Muscle of back (tissue), 13 donors: ENCODE measurements at places on chromosomes 4 and X.

GRCh38 chr4:60042941-60043340, 1157.2 kb upstream of the ADGRL3 start:
- no peak for DNase-seq

- no peak for DNase-seq
Measured at GRCh38 chr4:1226144-1226481, 22.8 kb downstream of the CTBP1 start.

DNA sequence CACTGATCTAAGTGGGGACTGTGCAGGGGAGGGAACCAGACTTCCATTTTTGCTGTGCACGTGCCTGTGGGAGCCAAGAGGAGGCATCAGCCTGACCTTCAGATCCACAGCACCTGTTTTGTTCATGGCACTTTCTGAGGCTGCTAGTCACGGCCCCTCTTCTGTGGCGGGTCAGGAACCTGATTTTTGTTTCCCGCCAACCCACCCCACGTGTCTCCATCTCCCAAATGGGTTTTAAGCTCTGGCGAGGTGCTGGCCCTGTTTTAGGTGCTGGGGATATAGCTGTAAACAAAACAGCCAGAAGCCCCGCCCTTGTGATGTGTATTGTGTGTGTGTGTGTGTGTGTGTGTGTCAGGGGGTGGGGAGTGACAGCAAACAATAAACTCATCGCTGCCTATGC, 60.4 kb upstream of the GRPEL1 start:
- DNase-seq, result no peak

DNA sequence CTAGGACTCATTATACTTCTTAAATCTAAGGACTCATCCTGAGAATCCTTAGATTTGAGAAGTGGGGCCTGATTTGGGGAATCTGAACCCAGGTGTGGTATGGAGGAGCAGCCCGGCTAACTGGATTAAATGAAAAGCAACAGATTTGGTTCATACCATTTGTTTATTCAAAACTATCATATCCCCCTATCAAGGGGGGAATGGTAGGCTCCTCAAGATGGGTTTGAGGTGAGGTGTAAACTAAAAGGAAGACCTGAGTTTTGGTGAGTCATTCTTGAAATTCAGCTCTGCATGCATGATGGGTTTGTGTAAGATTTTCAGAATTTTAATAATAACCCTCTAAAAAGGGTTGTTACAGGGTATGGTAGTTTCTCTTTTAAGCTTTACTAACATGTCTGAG, 53.4 kb downstream of the CASP6 start:
- no peak for DNase-seq

GRCh38 chr4:83128240-83128929, 13.9 kb upstream of the PLAC8 start:
- peak; percentile 56 for DNase-seq

DNA sequence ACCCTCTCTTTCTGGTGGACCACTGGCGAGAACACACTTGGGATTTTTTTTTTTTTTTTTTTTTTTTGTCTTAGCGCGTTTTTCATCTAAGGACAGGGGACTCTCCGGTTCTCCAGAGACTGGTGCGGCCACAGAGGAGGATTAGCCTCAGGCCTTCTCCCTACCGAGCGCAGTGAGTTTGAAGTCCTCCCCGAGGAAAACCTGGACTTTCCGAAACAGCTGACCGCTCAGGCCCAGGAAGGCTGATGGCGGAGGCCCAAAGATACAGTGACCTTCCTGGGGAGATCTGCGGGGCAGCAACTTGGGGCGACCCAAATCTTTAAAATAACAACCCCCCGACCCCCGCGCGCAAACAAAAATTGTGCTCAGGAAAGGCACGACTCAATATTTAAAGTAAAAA, 9.2 kb downstream of the NKX3-2 start:
- DNase-seq, result no peak

- DNase-seq, result no peak
Measured at GRCh38 chr4:168831585-168831918, 178.5 kb downstream of the CBR4 start.

GRCh38 chr4:78145622-78146021, 88.5 kb downstream of the FRAS1 start:
- no peak for DNase-seq

DNA sequence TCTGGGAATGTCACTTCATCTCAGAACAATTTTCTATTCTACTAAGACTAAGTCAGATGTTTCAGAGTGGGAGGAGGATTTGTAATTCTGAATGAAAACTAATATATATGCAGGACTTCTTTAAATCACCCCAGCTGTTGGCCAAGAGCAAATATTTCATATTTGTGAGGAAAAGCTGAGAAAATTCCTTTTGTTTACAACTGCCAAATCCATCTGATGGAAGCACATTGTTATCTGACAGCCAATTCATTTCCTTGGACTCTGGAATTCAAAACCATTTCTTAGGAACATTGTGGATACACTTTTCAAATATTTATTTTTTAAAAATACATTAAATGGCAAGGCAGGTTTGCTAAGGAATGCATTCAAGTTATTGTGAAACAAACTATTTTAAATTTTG, 8.0 kb downstream of the SLIT2 start:
- no peak for DNase-seq

DNA sequence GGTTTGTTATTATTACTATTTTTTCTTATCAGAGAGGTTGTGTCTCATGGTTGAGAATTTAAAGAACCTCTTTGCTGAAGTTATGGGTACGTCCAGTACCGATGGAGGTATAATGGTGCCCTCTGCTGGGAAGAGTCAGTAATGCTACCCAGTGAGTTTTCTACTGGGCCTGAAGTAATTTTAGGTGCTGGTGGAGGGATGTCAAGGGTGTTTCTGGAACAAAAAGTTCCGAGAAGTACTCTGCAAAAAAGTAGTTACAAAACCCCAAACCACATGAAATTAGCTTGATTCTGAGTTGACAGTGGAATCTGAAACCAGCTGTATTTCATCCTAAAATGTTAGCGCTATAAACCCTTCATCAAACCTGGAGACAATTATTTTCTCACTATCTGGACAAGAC, 102.5 kb upstream of the MID1 start:
- peak; percentile 59 for DNase-seq

DNA sequence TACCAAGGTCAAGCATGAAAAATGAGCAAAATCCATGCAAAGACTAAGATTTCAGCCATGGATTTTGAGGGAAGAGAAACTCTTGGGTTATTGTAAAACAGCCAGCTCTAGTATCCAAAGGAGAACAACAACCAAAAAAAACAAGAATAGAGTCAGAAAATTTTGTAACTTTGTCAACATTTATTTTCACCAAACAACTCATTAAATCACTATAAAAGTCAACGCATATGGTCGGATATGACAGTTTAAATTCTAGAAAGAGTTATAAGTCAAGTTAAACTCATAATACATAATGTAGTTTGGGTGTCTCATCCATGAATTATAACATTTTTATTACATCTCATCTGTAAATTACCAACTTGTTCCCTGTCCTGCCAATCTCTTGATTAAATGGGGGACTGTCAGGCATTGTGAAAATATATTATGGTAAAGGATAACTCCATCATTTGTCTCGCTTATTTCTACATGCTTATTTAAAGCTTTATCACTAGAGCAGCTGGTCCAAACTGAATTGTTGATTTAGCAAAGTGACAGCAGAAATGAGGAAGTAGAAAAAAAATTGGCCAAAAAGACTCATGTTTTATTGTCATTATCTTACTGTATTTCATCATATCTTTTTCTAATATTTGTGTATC, 224.8 kb upstream of the NOCT start:
- no peak for DNase-seq

- no peak for DNase-seq
Measured at GRCh38 chr4:183989931-183990330, 84.8 kb downstream of the STOX2 start.

GRCh38 chrX:46912098-46912602, at the start of gene JADE3:
Gene JADE3 (plus strand): TSS chrX:46912421. CDS start chrX:46984895, 72,474 bp downstream.
- DNase-seq, result peak; percentile 81

- no peak for DNase-seq
Measured at GRCh38 chrX:134423606-134424005, 36.4 kb upstream of the HPRT1 start.

- peak; percentile 61 for DNase-seq
Measured at GRCh38 chr4:48653217-48654014, 126.7 kb downstream of the FRYL start.

- DNase-seq, result no peak
Measured at GRCh38 chrX:152177497-152178269, 39.3 kb upstream of the MAGEA10 start.

GRCh38 chr4:143404555-143404954, 67.9 kb downstream of the GAB1 start:
- no peak for DNase-seq

- DNase-seq, result no peak
Measured at GRCh38 chr4:106270736-106271135, 45.3 kb downstream of the TBCK start.

DNA sequence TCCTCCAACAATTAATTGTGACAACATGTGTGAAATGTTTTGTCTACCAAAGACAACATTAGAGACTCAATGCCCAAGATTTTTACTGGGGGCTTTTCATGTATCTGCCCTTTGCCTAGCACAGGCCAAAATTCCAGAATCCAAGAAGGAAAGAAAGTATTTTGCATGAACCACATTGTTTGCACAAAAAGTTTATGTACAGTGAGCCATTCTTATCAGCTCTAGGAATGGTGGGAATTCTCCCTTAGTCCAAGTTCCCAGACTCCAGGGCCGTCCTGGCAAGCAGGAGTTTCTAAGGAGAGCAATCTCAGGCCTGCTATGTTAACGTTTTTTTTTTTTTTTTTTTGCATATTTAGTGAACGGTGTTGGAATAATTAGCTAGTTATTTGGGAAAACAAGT, 21.6 kb downstream of the GPRASP1 start:
- no peak for DNase-seq

DNA sequence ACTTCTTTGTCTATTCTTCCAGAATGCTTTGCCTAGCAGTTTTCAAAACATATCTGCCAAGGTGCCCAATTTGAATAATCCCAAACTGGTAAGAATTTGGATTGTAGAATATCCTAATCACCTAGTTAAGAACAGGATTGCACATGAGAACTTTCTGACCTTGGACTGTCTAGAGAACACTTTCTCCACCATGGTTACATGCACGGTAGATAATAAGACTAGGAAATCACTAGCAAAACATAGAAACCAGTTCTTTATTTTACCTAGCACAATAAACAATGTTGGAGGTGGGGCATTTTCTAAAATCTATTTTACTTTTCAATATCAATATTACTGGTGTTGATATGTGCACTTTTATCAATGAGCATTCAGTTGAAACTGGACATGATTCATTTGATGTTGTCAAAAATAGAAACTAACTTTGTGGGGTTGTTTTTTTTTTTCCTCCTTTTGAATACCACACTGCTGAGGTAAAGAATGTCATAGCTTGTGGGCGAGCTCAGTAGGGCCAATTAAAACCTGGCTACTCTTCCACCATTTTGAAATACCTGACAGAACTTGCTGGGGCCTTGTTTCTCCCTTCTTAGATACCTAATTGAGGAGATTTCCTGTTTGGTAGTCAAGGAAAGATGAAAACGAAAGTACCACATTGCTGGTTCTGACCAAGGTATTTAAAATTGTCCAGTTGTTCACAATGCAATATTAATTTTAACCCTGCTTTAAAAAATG, 10.4 kb downstream of the MID1IP1 start:
- no peak for DNase-seq

- no peak for DNase-seq
Measured at GRCh38 chrX:72041176-72041575, 90.5 kb downstream of the RTL5 start.

- no peak for DNase-seq
Measured at GRCh38 chr4:101049549-101050001, 297.8 kb downstream of the PPP3CA start.

- DNase-seq, result peak; percentile 3
Measured at GRCh38 chr4:135240796-135241195, 1039.2 kb upstream of the PABPC4L start.

DNA sequence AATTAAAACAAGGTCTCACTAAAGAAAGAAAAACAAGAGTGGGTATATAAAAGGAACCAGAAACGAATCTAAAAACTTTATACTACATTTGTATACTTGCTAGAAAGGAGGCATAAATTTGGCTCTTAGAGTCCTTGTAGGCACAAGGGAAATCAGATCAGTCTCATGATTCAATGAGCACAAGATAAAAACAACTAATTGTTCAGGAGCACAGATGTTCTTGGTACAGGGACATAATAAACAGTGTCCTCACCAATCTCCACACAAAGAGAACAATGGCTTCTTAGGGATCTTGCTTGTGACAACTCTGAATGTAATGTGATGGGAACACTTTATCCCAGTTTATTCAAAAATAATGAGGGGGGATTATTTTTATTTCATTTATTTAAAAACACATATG, 28.3 kb downstream of the TMEM144 start:
- no peak for DNase-seq
